ENCODE measurements at places on chromosomes 11 and 22.

DNA sequence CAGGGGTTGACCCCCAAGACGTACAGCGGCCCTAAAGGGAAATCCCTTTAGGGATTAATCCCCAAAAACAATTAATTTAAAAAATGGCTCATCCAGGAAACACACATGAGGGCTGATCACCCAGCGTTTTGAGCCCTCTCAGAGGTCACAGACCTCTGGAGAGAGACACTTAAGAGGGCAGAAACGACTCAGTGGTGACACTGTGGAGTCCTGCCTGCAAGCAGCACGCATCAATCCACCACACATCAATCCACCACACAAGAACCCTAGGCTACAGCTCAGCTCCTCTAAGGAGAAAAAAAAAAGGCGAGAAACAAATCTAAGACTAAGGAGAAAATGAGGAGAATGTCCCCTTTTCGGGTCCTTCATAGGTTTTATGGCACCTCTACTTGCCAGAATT lies 12.5 kb upstream of the SELENOH start:
- DNase-seq, result no peak

GRCh38 chr11:10828402-10828801 lies 19.7 kb upstream of the EIF4G2 start:
- DNase-seq, result no peak

- no peak for DNase-seq
Measured at GRCh38 chr22:44459551-44459950, 38.5 kb downstream of the RTL6 start.

GRCh38 chr22:44024288-44024921 lies at the start of gene PARVB:
Gene PARVB, plus strand, starts transcription at chr22:44024302. Its CDS starts 38 bp downstream, at chr22:44024340.
- DNase-seq, result no peak

DNA sequence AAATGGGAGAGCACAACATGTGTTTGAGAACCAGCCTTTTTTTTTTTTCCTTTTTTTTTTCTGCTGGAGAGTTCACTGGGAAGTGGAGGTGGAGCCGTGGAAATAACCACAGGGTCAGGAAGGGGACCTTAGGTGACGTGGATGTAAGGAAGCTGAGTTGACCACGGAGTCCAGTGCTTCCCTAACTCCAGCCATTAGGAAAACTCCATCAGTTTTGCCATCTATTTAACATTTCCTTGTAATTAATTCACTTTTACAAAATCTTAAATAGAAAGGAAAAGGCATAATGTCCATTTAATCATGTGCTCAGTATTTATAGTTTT lies 2.0 kb upstream of the CDK2AP2 start:
- DNase-seq, result no peak

- DNase-seq, result no peak
Measured at GRCh38 chr22:22691716-22692701, 47.6 kb downstream of the GGTLC2 start.

GRCh38 chr22:50544746-50545253 lies 899 bp upstream of the KLHDC7B start:
- DNase-seq, result no peak

DNA sequence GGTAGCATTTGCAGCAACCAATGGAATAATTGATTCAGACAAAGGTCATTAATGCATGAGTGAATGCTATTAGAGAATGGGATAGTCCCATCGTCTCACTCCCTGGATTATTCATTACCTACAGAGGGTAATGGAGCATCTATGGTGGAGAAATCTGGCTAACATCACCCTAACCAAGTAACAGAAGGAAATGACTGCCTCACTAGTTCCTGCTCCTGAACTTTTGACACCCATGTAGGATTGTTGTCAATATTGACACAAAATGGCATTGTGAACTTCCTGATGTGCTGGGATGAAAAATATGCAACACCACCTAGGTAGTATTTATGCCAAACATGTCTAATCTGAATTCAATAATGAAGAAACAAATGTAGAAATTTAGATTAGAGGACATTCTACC lies 44.0 kb upstream of the KIRREL3 start:
- DNase-seq, result no peak

- DNase-seq, result no peak
Measured at GRCh38 chr11:126319374-126319740, 15.5 kb downstream of the DCPS start.

GRCh38 chr22:34885852-34886251 lies 180.1 kb upstream of the ISX start:
- no peak for DNase-seq

- no peak for DNase-seq
Measured at GRCh38 chr11:106344394-106344793, 266.9 kb downstream of the AASDHPPT start.

DNA sequence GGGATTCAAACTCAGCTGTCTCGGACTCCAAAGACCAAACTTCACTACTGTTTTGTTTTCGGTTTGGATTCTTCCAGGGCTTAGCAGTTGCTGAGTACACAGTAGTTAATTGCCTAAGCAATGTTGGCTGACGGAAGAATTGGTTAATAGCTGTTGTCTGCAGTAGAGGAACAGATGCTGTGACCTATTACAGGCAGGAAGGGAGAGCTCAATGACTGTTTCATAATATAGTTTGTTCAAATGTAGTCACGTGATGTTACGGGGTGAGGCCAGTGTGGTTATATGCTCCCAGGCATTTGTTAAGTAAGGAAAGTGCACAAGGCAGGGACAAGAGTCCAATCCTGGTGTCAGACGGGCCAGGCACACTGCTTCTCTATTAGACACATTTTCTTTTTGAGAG lies 222.6 kb upstream of the CCDC90B start:
- no peak for DNase-seq

- DNase-seq, result no peak
Measured at GRCh38 chr11:62974848-62975522, 9.8 kb downstream of the SLC22A6 start.

GRCh38 chr11:65116370-65117205 lies 913 bp downstream of the ZNHIT2 start:
- DNase-seq, result no peak

GRCh38 chr22:26889802-26890201 lies 232.4 kb downstream of the MIAT start:
- no peak for DNase-seq

DNA sequence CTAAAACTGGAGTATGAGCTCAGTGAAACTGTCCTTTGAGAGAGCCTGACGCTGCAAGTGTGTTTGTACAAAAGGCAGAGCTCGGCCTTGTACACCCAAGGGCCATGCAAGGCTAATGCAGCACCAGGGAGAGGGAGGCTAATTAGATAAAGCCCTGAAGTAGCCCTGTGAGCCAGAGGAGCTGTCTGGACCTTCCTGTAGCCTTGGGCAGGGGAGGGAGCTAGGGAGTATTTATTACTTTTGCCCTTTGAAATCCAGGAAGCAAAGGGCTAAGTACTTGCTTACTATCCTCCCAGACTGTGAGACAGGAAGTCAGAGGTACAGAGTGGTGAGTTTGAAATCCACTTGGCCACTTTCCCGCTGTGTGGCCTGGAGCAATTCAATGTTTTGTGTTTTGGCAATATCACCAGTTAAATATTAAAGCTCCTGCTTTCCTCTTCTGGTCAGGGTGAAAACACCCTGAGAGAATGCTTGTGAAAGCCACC lies 10.2 kb upstream of the LDHA start:
- no peak for DNase-seq

DNA sequence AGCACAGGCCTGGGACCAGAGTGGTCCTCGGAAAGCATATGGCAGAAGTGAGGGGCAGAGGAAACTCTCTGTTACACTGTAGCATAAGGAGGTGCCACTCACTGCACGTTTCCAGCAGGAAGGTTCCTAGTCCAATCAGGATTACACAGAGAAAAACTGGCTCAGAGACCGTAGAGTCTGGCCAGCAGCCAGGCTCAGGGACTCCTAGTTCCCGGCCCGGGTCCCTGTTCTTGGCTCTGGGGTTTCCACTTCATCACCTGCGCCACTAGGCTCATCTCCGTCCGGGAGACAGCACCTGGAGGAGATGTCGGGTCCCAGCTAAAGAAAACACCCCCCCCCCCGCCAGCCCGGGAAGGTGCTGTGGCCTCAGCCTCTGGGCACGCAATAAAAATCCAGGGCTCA lies 1.1 kb downstream of the TTLL12 start:
- no peak for DNase-seq

DNA sequence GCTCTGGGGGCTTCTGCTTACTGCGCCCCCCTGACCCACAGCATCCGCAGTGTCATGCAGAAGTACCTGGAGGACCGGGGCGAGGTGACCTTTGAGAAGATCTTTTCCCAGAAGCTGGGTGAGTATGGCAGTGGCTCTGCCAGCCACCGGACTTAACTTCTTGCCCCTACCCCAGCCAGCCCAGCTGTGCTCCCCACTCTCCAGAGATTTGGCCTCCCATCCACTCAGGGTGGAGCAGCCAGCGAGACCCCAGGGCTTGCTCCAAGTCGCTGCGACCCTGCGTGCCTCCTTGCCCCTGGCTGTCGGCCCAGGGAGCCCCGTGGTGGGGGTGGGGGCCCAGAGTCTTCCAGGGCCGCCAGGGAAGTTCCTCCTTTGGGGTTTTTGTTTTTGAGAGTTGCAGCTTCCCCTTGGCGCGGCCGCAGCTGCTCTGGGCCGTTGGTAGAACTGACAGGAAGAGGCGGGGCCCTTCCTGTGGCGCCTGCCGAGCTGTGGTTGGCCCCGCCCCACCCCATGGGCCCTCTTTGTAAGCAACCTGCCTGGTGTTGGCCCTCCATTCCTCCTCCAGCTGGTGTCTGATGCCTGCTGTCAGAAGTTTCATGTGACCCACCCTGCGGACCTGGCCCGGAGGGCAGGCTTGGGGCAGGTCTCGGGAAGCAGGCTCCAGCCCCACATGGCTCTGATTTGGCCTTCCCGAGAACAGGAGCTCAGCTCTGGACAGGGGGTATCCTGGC lies 11.1 kb downstream of the GRK2 start:
- no peak for DNase-seq

DNA sequence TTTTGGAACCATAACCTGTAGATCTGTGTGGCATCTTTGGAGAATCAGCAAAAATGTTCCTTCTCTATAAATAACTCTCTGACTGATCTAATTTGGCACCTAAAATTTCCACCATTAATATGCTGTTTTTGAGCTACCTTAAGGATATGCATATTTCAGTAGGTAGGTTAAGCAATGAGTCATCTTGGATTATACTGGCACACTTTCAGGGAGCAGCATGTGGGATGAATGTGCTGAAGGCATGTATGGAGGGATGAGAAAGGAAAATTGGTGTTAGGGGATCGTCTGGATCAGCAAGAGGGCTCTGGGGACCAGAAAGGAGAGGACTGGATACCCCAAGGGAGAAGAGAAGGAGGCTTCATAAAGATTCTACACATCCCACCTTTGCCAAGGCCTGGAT lies 44.6 kb upstream of the ELF5 start:
- DNase-seq, result no peak

- no peak for DNase-seq
Measured at GRCh38 chr11:102393272-102393730, 46.3 kb downstream of the BIRC2 start.

DNA sequence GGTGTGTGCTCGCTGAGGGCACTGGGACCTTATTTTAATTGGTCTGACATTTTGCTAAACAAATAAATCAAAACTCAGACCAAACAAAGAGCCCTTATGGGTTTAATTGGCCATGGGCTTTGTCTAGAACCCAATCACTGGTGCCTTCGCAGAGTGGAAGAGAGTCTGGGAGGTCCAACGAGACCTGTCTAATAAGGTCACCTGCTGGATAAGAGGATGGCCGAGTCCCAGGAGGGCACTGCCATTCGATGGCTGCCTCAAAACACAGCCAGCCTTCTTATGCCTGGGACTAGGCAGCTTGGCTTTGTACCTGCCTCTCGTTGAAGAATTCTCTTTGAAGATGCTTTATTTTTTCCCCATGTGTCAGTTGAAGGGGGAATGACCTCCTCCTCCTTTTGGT lies 171.1 kb downstream of the CEP164 start:
- no peak for DNase-seq

GRCh38 chr11:44814881-44815592 lies 88.3 kb downstream of the TSPAN18 start:
- DNase-seq, result no peak

GRCh38 chr11:20015529-20016427 lies 144.5 kb downstream of the DBX1 start:
- no peak for DNase-seq

DNA sequence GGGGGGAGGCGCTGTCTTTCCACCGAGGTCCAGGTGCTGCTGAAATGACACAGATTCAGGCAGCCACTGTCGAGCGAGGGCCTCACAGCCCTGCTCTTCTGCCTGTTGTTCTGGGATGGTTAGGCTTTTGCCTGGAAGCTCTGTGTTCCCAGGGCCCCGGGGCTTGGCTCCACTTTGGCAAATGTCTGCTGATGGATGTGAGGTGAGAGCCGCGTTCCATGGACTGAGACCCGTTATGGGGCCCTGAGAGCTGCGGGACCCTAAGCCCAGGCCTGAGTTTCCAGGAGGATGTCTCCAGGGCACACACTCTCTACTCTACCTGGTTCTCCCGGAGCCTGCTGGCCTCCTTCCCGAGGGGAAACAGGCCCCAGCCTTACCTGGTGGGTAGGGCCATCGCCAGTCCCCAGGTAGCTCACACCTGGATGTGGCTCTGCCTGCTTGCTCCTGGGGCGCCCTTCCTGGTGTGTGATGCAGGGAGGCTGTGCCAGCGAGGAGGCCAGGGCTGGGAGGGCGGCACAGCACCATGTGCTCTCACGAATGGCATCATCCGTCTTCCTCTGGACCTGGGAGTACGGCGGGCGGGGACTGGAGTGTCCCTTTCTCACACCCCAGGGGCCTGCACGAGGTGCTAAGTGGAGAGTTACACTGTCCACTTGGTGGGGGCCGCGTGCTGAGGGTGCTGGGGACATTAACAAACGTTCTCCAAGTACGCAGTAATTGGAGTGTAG lies 435.5 kb downstream of the TBC1D22A start:
- DNase-seq, result no peak

- DNase-seq, result no peak
Measured at GRCh38 chr11:26623076-26623659, 51.1 kb upstream of the MUC15 start.

- no peak for DNase-seq
Measured at GRCh38 chr11:69650081-69650831, 9.3 kb downstream of the CCND1 start.

DNA sequence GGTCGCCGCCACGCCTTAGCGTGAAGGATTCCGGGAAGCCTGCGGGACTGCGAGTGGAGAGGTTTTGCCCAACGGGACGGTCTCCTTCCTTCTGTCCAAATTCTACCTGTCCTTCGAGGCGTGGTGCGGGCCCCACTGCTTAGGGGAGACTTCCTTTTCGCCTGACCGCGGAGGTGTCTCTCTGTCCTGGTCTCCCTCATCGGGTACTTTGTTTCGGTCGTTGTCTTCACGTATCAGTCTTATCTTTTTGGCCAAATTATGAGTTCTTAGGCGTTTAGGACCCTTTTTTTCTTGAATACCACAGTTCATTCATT lies 388 bp downstream of the HINFP start:
- DNase-seq, result no peak

DNA sequence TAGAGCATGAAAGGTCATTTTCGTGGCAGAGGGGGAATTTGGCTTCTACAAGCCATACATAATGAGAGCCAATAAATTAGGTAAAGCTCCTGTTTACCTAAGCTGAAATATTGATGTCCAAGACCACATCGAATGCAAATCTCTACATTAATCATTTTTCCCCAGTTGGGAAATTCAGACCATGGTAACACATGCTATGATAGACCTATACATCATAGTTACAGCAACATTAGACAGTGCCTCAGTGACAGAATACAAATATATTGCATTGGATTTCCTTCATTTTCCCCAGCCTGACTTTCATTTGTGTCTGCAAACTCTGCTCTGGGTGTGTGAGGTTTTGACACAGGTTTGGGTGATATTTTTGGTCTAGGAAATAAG lies 1079.7 kb upstream of the TENM4 start:
- no peak for DNase-seq

GRCh38 chr11:9379041-9379440 lies 5.4 kb upstream of the IPO7 start:
- DNase-seq, result no peak
